ACHN (cell line): ENCODE measurements at places on chromosomes 4 and X.
A peak's percentile ranks its signal among the peaks of the same experiment; 100 is the strongest.

GRCh38 chr4:42626629-42627146, 30.2 kb downstream of the ATP8A1 start:
- DNase-seq, result no peak

DNA sequence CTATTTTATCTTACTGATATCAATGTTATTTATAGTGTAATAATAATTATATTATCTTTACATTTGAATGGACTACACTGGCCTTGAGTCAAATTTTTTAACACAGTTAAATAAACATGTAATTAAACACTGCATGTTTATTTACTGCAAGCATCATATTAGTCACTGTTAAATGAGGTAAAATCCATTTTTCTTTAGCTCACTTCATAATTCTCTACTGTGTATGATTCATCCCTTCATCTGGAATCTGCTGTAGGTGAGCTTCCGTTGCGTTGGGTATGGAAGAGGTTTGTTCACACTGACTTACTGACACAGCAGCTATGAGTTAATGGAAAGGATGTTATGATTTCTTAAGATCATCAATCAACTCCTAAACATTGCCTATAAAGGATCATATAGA, 572.3 kb downstream of the PCDH11X start:
- DNase-seq, result no peak

DNA sequence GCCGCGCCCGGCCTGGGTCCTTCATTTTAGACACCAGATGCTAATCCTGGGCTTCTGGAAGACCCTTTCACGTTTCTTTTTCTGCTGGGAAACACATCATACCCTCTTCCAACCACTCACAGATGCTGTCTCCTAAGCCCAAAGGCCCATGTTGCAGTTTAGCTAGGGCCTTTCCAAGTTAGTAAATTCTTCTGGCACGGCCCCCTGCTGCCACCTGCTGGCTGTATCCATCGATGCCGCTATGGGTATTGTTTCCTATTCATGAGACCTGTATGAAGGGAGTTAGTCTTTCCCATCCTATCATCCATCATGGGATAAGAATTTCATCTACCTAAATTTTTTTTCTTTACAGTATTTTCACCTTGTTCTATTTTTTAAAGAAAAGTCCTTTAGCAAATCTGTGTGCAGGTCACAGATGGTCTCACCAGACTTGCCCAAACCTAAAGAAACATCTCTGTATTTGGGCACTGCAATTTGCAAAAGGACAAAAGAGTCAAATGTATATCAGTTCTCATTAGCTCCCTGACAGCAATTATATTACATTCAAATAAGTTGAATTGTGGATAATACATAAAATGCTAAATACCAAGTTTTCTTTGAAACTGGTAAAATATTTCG, 37.8 kb upstream of the SLC9A7 start:
- DNase-seq, result peak; percentile 49

DNA sequence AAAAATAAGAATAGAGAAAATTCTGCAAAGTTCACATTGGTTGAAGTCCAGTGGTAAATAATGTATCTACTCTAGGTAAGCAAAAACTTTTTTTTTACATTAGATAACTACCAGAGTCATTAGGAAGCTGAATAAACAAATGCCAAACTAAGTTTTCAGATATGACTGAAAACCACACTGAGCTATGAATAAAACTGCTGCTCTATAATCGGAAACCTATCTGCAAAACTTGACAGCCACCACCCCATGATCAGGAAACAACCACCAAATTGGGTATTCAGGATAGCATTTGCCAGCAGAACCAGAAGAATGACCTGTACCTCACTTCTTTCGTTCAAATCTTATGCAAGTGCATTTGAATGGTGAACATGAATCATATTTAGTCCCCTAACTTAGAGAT, 173.0 kb upstream of the TET2 start:
- no peak for DNase-seq

- no peak for DNase-seq
Observed at GRCh38 chrX:41490446-41490845, 43.3 kb downstream of the NYX start.

DNA sequence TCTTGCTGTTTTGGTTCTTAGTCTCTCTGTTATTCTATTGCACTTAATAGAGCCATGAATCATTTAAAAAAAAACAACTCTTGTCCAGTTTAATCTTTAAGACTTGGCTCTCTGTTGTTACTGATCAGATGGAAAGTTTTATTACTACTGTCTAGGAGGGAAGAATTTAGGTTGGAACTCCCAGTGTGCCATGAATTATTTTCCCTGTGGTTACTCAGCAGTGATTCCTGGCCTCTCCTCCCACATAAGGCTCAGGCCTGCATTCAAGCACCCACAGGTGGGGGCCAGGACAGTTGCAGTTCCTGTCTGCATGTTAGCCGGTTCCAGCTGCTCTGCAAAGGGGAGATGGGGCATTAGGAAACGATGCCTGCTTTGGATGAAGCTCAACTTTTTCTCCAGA, 29.8 kb upstream of the ESX1 start:
- DNase-seq, result no peak

DNA sequence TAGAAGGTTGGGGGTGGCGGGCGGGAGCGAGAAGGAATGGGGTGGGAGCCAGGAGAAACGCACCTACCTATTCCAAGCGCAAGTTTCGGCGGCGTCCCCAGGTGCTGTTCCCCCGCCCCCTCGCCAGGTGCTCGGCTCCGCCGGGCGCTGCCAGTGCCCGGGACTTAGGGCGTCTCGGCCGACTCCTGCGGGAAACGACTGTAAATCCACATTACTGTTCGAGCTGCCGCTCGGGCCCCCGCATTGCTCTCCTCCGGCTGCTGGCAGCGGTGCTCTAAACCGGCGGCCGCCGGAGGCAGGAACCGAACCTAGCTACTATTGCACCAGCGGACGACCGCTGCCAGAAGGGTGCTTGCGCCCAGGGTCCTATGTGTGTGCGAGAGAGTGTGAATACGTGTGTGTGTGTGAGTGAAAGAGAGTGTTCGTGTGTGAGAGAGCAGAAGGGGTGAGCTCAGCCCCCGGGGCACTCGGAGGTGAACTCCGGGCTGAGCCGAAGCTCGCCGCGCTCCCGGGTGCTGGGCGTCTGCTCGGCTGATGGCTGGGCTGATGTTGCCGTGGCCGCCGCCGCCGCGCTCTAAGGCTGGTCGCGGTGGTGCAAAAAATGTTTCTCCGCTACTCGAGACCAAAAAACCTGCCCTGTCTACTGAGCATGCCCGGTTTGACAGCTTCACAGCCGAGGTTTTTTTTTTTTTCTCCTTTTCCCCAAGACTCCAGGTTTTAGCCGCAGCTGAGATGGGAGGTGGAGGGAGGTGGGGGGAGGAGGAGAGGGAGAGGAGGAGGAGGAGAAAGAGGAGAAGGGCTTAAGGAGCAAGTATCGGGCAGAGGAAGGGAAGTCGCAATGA, 115.7 kb upstream of the TEX13C start:
- DNase-seq, result peak; percentile 38

- DNase-seq, result no peak
Observed at GRCh38 chrX:106208154-106208553, 40.0 kb downstream of the PWWP3B start.

- DNase-seq, result no peak
Observed at GRCh38 chrX:114841051-114841450, 176.4 kb downstream of the IL13RA2 start.

DNA sequence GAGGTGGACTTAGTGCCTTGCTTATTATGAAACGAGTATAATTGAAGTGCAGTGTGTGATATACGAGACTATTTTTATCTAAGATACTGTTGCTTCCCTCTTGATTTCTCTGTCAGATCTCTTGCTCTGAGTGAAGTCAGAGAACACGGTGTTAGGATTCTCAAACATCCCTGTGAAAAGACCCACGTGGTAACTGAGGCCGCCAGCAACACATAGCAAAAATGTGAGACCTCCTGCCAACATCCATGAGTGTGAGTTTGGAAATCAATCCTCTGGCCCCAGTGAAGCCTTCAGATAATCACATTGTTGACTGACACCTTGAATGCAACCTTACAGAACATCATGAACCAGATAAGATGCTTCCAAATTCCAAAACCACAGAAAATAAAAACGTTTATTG, 954.4 kb downstream of the FAT4 start:
- DNase-seq, result no peak

GRCh38 chrX:74505437-74505836, 84.1 kb downstream of the SLC16A2 start:
- no peak for DNase-seq

GRCh38 chrX:97490656-97491055, 606.9 kb downstream of the RPA4 start:
- DNase-seq, result no peak

- no peak for DNase-seq
Observed at GRCh38 chr4:2606960-2607506, 70.6 kb downstream of the FAM193A start.

- DNase-seq, result no peak
Observed at GRCh38 chr4:56686537-56687231, 5.6 kb upstream of the HOPX start.

DNA sequence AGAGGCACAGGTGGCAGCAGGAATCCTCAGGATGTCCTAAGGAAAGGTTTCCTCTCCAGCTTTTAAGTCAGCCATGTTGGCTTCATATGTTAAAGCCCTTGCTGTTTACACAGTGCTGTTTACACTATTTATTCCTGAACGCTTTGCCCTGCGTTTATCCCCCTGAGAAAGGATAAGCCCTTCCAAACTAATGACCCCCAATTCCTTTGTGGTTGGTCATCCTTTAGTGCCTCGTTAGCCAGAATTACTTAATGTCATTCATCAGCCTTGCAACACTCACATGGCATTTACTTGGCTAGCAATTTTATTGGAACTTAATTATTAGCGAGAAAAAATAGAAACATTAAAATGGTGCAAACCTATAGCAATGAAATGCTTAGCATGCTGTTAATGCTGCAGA, 23.8 kb downstream of the VCX2 start:
- DNase-seq, result no peak

GRCh38 chr4:77126809-77127208, 30.2 kb upstream of the CCNG2 start:
- DNase-seq, result no peak

- DNase-seq, result peak; percentile 22
Observed at GRCh38 chr4:33649015-33649414, 2595.3 kb downstream of the ARAP2 start.

DNA sequence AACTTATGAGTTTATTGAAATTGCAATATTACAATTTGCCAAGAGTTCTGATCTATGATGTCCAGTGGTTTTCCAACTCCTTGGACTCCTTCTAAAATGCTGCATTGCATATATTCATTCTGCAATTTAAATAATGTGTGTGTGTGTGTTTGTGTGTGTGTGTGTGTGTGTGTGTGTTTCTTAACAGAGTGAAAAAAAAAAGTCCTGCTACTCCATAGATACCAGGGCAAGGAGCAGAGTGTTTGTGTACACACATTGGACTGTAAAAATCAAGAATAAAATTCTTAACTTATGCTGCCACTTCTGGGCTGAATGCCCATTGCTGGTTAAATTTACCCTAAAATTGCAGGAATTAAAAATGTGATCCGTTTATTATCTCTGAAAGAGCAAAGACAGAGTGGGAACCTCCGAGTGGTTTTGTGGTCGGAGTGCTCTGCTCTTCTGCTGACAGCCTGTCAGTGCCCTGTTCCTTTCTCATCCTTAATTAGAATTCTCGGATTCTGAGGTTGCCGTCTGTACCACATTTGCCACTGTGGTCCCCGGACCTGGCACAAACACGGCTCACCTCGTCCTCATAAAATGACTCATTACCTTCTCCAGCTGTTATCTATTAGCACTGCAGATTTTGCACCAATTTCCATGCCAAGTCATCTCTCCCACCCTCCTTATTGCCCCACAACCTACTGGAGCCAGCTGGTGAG, 355.5 kb downstream of the KCNIP4 start:
- DNase-seq, result no peak

- no peak for DNase-seq
Observed at GRCh38 chrX:139222511-139223200, 307.9 kb upstream of the F9 start.

DNA sequence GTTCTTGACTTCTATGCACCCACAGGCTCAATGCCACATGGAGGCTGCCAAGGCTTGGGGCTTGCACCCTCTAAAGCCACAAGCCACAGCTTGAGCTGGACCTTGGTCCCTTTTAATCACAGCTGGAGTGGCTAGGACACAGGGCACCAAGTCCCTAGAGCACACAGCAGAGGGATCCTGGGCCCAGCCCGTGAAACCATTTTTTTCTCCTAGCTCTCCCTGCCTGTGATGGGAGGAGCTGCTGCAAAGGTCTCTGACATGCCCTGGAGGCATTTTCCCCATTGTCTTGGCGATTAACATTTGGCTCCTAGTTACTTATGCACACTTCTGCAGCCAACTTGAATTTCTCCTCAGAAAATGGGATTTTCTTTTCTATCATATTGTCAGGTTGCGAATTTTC, 410.9 kb downstream of the GRID2 start:
- DNase-seq, result no peak

- DNase-seq, result no peak
Observed at GRCh38 chr4:91485415-91485814, 818.4 kb upstream of the GRID2 start.

DNA sequence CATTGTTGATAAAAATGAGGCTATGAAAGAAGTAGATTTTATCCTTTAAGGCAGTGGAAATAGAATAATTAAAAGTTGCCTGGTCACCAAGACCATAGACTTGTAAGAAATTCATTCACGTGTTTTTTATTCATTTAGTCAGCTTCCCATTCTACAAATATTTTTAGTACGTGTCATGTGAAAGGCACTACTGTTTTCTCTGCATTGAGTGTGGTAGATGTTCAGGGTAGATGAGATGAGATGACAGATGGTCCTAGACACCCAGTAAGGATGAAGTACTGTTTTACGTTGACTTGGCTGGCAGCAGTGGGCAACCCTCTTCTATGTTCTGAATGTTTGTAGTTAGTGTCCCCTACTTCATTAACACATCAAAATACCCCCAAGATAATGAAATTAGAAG, 228.1 kb downstream of the ARHGAP24 start:
- no peak for DNase-seq
